ENCODE measurements at places on chromosomes 3 and 15. TPM values are rescaled to one million over a fixed set of nuclear protein-coding genes. Genes with fewer than 3 reads are reported as not detected.

The PARP9 gene
- 11.3 TPM for total RNA-seq

DNA sequence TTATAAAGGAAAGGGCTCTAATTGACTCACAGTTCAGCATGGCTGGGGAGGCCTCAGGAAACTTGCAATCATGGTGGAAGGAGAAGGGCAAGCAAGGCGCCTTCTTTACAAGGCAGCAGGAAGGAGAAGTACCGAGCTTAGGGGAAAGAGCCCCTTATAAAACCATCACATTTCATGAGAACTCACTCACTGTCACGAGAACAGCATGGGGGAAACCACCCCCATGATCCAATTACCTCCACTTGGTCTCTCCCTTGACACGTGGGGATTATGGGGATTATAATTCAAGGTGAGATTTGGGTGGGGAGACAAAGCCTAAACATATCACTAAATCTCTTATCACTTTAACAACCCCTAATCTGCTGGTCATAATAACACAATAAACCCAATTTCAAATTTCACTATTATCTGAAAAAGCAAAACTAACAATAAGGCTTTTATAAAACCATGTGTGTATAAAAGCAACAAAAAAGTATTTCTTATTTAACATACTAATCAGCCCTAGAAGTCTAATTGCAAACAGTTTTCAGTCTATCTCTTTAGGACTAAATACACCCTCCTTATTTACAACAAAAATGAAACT lies 43.2 kb downstream of the SCAPER start:
- DNase-seq = no peak

DNA sequence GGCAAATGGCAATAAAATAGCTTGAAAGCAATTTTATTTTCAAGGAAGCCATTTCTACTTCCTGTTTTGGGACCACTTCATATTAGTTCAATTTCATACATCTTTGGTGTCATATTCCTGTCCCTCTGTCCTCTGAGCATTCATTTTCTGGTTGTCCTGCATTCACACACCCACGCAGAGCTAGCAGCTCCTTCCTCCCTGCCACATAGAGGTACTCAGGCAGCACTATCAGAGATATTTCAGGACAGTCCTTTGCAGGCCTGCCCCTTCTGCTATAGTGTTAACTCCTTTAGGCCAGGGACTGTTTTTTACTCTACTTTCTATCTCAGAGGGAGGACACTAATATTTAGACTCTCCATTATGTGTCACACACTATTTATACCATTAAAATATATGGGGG lies 132.0 kb downstream of the ECT2 start:
- no peak for DNase-seq

GRCh38 chr15:68495221-68495950 lies 63.4 kb upstream of the ITGA11 start:
- DNase-seq = no peak

GRCh38 chr15:78626381-78626995 lies 5.7 kb upstream of the CHRNA3 start:
- DNase-seq = no peak

The SCAANT1 gene
- total RNA-seq = not detected

- no peak for DNase-seq
Measured at GRCh38 chr3:195150181-195151118, 120.5 kb downstream of the XXYLT1 start.

GRCh38 chr3:179148616-179149405 lies 654 bp downstream of the PIK3CA start:
- DNase-seq = peak; percentile 40

The LDHAL6B gene
- not detected for total RNA-seq

The CAMP gene
- not detected for total RNA-seq

The SIDT1 gene
- total RNA-seq = not detected

The TRANK1 gene
- 17.1 TPM for total RNA-seq

The PLSCR2 gene
- 0.44 TPM for total RNA-seq

The P4HTM gene
- 48.4 TPM for total RNA-seq

The ZCWPW2 gene
- 0.81 TPM for total RNA-seq

The MKRN2OS gene
- total RNA-seq = 1.7 TPM

DNA sequence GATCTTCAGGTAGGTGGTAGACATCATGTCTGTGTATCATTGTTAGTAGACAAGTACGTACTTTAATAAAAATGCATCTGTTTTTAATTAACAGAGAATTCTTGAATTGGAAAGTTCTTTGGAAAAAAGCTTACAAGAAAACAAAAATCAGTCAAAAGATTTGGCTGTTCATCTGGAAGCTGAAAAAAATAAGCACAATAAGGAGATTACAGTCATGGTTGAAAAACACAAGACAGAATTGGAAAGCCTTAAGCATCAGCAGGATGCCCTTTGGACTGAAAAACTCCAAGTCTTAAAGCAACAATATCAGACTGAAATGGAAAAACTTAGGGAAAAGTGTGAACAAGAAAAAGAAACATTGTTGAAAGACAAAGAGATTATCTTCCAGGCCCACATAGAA lies 149.1 kb upstream of the LRRFIP2 start:
- no peak for DNase-seq
